Panc1 (cell line): ENCODE measurements at places on chromosomes 3 and 15.

- DNase-seq, result no peak
Observed at GRCh38 chr3:56336023-56336422, 132.2 kb downstream of the ERC2 start.

GRCh38 chr3:145190138-145190537 lies 970.8 kb downstream of the PLOD2 start:
- DNase-seq, result no peak

GRCh38 chr15:52378746-52379394 lies 83.3 kb upstream of the MYO5C start:
- no peak for DNase-seq

GRCh38 chr15:40307421-40308211 lies at the start of gene PLCB2:
Gene PLCB2, minus strand, starts transcription at chr15:40307935. Its CDS starts 263 bp downstream, at chr15:40307672.
- DNase-seq, result no peak

GRCh38 chr3:41286305-41286704 lies 87.0 kb downstream of the CTNNB1 start:
- DNase-seq, result no peak

DNA sequence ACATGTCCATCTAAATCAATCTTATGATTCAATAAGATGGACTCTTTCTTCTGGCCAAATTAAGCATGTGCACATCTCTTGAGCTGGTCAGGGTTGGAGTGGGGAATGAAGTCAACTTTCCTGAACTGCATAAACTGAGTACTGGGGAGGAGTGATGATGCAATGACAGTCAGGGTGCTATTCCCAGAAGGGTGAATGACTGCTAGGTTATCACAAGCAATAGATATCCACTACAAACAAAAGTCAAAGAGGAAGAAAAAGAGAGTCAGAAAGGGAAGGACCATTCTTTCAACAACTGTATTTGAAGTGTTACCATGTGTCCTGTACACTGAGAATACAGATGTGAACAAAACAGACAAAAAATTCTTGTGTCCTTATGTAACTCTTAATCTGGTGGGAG lies 70.0 kb downstream of the ALCAM start:
- DNase-seq, result no peak

GRCh38 chr3:177119829-177120228 lies 77.5 kb downstream of the TBL1XR1 start:
- no peak for DNase-seq

GRCh38 chr3:55556619-55557537 lies 69.8 kb upstream of the WNT5A start:
- no peak for DNase-seq

- no peak for DNase-seq
Observed at GRCh38 chr3:39255503-39256325, 24.1 kb downstream of the CX3CR1 start.

GRCh38 chr3:46429671-46430070 lies 22.6 kb downstream of the CCRL2 start:
- DNase-seq, result no peak

GRCh38 chr3:52227766-52228165 lies 2.3 kb upstream of the TLR9 start:
- no peak for DNase-seq

DNA sequence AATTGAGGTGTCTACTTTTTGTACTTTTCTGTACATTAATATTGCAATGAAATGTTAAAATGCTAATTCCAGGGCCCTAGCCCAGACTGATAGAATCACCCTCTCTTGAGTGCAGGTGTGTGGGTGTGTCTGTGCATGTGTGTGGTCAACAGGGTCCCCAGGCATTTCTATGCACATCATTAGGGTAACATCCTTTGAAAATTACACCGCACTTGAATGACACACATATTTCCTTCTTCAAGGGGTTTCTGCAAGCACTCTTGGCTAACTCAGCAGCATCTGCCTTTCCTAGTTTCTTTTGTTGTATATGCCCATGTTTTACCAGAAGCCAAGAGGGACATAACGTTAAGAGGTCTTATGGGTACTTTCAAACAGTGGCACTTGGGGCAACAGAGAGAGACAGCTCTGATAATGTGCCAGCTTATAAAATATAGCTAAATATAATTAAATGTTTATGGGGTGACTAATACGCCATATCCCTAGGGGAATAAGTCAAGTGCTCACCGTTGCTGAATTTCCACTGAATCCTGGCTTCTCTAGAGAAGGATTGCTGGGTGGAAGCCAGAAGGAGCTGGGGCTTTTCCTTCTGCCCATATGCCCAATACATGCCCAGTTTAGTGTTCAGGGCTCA lies 54.5 kb upstream of the LRIG1 start:
- DNase-seq, result no peak

DNA sequence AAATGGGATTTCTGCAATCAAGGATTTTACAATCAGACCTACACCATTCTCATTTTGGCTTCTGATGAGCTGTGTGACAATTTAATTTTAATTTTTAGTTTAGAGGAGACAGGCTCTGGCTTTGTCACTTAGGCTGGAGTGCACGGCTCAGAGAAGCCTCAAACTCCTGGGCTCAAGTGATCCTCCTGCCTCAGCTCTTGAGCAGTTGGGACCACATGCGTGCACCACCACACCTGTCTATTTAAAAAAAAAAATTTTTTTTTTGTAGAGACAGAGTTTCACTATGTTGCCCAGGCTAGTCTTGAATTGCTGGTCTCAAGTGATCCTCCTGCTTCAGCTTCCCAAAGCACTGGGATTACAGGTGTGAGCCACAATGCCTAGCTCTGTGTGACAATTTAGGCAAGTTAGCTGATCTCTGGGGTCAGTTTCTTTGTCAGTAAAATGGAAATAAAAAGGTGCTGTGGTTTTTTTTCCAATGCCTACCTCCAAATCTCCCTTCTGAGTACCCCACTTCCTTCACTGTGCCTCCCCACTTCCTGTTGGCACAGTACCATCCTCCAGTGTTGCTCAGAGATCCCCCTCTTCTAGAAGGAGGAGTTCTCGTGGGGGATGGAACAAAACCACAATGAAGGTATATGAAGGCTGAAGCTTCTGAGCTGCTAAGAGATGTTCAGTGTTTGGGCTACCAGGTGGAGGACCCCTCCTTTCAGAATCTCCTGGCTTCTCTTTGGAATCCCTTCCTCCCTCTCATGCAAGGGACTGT lies 54.1 kb upstream of the GSK3B start:
- DNase-seq, result no peak

DNA sequence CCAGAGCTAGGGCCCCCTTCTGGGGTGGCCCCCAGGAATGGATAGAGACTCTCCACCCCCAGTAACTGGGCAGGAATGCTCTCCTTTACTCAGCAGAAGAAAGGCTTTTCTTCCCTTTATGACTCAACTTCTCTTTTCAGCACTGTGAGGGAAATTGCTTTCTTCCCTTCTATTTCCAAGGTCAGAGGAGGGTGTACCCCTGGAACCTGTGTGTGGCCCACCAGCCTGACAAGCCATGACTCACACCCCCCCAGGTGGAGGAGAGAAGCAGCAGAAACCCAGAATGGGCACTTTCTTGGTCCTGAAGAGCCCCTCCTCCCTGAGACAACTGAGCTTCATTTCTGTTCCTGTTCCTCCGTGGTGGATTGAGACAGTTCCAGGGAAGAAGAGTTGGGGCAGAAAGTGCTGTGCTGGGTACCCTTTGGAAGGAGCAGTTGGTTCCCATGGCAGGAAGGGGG lies 2.7 kb upstream of the ANKRD63 start:
- DNase-seq, result no peak

DNA sequence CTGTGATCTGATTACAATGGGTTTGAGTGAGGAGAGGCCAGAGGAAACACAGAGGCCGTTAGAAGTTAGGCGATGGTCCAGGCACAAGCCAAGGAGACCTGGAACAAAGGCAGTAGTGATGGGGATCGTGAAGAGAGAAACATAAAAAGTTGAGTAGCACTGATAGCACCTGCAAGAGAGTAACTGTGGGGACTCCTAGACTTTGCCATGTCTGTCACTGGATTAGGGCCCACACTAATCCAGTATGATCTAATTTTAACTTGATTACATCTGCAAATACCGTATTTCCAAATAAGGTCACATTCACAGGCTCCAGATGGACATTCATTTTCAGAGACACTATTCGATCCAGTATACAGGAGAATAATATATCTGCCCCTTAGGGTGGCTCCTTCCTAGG lies 144.7 kb downstream of the RAB11A start:
- no peak for DNase-seq

DNA sequence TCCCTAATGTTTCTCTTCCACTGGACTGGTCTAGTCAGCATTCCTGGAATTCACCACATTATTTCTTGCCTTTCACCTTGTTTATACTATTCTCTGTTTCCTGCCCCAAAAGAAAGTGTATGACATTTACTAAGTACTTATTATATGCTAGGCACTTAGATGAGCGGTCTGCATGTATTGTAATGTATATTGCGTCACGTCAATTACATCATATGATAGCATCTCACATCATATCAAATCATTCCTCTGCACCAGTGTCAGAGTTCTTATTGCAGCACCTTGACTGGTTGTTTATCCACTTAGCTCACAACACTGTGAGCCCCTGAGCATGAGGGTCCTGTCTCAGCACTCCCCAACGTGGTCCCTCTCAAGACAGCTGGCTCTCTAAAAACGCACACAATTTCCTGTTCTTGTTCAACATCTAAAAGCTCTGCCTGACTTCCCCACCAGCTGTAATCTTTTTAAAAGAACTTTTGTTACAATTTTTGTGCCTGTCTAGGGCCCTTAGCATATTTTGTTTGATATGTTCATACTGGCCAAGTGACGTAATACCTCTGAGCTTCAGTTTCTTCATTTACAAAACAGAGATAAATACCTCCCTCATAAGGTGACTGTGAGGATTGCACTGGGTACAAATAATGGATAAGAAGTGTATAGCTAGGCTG lies 58.8 kb downstream of the ARHGAP31 start:
- DNase-seq, result no peak

DNA sequence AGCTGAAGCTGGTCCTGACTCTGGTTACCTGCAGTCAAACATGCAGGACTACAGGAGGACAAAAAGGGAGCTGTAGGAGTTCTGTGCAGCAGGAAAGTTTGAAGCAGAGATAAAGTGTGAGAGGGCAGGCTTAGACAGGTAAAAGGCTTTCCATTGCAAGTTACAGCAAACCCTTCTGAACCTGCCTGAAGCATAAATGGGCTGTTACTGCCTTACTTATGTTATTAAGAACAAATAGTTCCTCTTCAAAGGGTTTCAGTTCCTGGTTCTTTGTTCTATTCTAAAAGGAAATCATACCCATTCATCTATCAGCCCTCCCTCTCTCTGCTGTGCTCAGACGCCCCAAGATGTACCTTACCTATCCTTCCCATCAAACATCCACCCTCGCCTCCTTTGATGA lies 52.4 kb upstream of the CACNA2D3 start:
- DNase-seq, result no peak

- DNase-seq, result no peak
Observed at GRCh38 chr3:45599984-45600650, 5.6 kb downstream of the LIMD1 start.

- no peak for DNase-seq
Observed at GRCh38 chr3:71563827-71564226, 19.7 kb downstream of the FOXP1 start.
